GM12878 (cell line): ENCODE measurements at places on chromosomes 2 and 18.

DNA sequence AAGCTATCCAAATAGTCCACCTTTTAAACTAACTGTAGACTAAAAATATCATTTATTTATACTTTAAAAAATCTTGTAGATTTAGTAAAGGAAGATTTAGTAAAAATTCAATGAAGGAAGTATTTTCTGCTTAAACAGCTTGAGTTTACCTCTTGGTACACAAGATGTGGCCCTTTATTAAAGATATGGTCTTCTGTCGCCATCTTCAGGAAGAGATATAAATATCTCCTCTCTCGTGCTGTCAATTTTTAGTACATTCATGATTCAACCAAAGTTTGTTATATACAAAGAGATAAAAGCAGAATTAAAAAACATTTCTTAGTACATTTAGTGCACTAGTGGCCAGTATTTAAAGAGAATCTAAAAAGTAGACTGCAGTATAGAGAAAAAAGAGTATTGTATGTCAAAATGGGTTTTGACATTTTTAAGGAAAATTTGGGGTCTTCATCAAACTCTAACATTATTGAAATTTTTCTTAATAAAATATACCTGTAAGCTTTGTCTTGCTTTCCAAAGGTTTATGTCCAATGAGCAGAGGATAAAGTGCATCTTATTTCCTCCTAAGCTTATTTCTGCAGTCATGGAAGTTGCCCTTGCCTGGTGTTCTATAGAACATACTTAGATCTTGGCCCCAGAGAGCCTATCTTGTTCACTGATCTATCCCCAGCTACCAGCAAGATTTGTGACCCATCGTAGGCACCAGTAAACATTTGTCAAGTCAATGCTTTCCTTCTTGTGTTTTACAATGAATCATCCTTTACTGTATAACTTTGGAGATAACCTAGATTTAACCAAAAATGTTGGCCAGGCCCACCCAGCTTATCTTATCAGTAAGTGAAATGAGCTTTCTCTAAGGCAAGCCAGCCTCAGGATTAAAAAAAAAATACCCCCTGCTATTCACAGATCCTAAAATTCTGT is 18.5 kb upstream of the EML6 start:
- no peak for DNase-seq

GRCh38 chr2:134041877-134042276 is 212.0 kb upstream of the MGAT5 start:
- no peak for DNase-seq

GRCh38 chr18:76553715-76554546 is 58.9 kb upstream of the ZNF516 start:
- DNase-seq: no peak

DNA sequence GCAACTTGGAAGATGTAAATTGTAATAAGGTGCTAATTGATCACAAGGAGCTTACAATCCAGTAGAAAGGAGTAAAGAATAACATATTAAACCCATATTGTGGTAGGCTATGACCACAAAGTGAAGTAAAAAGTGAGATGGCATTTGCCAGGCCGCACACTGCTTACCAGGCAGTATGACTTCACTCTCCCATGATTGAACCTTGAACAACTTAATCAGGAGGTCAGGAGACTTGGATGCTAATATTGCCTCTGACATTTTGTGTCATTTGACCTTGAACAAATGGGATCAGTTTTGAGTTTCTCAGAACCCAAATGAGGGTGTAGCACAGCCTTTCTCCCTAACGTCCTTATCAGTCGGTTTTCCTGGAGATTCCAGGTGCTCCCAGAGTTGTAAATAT is 44.0 kb downstream of the SLC9A2 start:
- DNase-seq: no peak

DNA sequence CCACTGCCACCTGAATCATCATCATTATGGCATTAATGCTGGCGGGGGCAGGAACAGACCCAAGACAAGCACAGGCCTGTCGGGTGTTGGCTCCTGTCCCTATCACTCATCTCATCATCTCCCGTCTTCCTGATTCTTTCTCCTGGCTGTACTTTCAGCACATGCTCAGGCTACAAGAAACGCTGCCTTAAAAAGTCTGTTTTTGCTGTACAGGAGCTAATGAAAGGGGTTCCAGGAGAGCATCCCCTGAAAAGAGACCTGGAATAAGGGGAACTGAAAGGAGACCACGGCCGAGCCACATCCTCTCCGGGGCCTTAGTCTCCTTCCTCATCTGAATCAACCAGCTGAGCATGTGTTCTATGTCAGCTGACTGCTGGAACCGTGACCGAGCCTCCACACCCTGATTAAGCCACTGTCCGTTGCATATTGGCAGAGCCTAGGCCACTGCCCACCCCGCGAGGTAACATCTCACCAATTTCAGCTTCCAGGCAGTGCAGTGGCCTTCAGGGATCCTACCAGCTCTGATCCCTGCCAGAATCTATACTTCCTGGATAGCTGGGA is 62.6 kb downstream of the DNMT3A start:
- peak; percentile 86 for DNase-seq

- no peak for DNase-seq
Measured at GRCh38 chr2:17958466-17959092, 80.1 kb downstream of the KCNS3 start.

GRCh38 chr2:24652265-24653182 is 140.7 kb downstream of the PTRHD1 start:
- DNase-seq: peak; percentile 15

GRCh38 chr18:44744161-44745121 is 63.8 kb downstream of the SETBP1 start:
- no peak for DNase-seq

DNA sequence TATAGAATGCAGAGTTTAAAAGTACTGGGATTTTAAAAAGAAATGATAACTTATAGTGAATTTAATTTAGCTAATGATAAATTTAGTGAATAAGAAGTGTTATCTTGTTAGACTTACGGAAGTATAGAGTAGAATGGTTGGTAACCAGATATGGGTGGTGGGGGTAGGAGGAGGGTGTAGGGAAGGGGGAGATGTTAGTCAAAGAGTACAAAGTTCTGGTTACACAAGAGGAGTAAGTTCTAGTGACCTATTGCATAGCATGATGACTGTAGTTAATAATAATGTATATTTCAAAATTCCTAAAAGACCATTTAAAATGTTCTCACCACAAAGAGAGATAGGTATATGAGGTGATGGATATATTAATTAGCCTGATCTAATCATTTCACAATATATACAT is 184.8 kb upstream of the STON1 start:
- no peak for DNase-seq

GRCh38 chr2:172908275-172908674 is 167.4 kb upstream of the MAP3K20 start:
- no peak for DNase-seq
